ENCODE measurements at places on chromosomes 16 and 17.

DNA sequence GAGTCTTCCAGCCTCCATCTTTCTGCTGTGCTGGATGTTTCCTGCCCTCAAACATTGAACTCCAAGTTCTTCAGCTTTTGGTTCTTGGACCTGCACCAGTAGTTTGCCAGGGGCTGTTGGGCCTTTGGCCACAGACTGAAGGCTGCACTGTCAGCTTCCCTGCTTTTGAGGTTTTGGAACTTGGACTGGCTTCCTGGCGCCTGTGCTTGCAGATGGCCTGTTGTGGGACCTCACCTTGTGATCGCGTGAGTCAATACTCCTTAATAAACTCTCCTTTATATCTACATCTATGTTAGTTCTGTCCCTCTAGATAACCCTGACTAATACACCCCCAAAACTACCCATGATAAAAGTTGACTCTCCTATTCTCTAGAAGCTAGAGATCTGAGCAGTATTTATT is 7.6 kb upstream of the CD300A start:
- no peak for DNase-seq

DNA sequence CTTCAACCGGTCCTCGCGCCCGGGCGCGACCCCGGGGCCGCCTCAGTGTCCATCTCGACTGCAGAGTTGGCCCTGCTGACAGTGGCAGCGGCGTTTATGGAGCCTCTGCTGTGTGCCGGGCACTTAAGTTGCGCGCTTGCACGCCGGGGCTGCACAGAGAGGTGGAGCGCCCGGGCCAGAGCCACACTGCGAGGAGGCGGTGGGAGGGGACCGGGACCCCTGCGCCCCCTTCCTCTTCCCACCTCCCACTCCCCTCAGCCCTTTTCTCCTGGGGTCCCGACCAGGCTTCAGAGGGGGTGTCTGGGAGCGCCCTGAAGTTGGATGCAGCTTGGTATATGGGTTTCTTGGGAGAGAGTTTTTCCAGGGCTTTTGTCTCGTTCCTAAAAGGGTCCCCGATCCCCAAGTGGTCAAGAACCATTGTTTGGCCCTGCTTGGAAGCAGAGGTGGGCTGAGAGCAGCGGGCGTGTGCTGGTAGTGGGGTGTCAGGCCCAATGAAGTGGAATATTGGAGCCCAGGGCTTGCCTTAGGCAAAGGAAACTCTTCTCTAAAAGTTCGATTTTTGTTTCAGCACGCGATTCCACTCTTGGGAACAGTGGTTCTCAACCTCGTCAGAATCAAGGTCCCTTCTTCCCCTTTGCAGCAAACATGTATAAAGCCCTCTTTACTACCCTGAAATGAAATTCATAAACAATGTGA is 605 bp downstream of the MRTFB start:
- no peak for DNase-seq

DNA sequence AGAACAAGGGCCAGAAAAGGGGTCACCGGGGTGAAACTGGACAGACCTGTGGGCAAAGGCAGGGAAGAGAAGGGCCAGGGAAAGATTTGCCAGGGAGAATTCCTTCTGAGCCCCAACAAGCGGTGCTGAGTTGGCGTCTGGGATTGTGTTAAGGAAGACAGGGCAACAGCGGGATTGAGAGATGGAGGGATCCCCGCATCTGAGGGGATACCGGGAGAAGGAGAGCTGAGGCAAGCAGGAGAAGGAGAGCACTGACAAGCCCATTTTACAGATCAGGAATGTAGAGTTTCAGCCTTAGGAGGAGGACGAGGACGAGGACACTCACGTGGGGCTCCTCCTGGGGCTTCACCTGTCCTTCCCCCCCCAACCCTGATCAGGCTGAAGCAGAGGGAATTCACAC is 998 bp upstream of the ABCC3 start:
- DNase-seq = no peak

DNA sequence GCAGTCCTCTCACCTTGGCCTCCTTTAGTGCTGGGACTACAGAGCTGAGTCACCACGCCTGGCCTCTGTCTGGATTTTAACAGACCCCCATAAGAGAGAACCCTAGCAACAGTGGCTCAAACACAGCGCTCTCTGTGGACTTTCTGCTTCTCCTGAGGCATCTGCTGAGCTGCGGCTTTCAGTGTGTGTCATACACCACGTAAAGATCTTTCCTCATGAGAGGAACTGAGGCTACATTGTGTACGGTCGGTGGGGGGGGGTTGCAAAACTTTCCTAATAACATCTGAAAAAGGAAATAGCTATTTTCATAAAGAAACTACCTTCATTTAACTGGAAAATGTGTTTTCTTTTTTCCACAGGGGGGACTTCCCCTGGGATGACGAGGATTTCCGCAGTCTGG is 32.9 kb downstream of the DEF8 start:
- no peak for DNase-seq

DNA sequence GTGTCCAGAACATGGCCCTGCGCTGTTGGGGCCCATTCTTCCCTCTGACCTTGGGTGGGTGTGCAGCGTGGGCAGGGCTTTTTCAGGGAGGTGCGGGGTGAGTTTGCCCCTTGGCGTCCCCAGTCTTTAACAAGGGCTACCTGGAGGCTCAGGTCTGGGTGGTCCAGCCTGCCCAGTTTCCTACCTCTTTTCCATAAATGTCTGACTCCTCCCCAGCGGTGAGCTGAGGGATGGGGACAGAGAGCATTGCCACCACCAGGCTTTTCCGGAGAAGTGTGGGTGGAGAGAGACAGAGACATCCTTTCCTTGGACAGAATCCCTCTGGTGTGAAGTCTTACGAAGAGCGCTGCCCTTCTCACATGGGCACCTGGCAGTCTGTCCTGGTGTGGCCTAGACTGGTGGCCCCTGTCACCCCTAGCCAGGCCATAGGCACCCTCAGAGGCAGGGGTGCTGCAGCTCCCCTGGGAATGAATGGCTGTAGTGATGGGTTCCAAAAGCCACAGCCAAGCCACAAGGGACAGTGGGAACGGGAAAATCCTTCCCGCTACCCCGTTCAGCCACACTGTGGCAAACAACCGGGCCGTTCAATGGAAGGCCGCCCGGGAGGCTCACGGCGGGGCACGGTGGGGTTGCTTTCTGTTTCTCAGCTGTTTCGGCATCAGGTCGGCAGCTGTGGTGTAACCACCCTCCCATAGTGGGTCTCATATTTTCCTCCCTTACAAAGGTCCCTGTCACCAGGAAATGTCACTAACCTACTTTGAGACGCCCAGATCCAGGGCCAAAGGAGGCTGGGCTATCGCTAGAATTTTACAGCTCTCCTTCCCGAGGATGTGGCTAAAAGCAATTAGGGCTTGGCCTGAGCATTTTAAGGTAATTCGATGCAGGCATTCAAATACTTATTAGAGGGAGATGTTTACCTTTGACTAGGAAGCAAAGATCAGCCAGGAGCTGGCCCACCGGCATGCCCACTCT is 61.9 kb upstream of the GSE1 start:
- DNase-seq = no peak
